A673 (cell line): ENCODE measurements at places on chromosomes 2 and 18.

GRCh38 chr2:23541503-23542229 is 156.7 kb downstream of the KLHL29 start:
- no peak overlapping the region for H3K4me3 ChIP-seq
- peak; percentile 89 for DNase-seq
- H3K27me3 ChIP-seq: no peaks in the 10 kb centered on the region
- H3K36me3 ChIP-seq: no peaks in the 10 kb centered on the region
- H3K27ac ChIP-seq: peak overlapping the region; percentile 72

DNA sequence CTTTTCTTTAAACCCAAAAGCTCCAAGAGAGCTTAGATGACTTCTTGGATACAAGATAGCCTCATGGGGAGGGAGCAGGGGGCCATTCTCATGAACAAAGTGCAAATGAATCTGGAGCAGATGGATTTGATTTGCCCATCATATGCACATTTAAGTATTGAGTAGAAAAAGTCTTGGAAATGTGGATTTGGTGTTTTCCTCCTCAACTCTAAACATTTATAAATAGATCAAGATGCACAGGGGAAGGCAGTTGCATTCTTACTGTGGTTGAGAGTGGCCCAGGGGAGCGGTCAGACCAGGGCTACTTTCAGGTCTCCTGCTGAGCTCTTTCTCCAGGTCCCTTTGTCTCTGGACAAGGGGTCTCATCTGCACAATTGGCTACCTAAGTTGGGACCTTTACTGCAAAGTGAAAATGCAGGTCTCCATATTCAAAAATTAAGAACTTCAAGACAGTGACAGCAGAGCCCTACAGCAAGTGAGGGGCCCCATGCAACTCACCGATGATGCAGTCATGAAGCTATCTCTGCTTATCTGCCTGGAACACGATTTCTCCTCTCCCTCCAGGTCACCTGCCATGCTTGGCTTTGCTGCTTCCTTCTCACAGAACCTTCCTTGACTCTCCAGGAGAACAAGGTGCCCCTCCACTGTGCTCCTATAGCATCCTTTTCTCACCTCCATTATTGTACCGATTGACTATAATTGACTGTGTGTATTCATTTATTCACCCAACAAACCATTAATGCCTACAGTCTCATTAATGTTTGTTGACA is 145.4 kb downstream of the LPIN1 start:
- no peaks in the 10 kb centered on the region for H3K4me1 ChIP-seq
- no peak overlapping the region for H3K4me3 ChIP-seq
- H3K36me3 ChIP-seq: no peaks in the 10 kb centered on the region
- H3K27ac ChIP-seq: no peak overlapping the region

DNA sequence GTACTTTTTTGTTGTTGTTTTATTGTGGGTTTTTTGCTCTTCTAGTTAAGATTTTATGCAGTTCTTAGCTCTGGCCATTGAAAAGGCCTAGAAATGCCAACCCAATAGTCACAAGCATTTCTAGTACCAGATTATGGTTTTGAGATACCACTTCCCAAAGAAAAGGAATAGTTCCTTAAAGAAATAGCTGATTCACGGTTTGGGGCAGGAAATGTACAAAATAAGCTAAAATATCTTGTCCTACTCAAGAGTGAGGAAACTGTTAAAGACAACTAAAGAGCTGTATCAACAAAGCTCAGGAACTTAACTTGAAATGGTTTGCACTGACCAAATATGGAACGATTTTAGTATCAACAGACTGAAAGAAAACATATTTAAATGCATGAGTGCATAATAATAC is 35.4 kb downstream of the PGAP1 start:
- no peak for DNase-seq
- H3K4me1 ChIP-seq: no peaks in the 10 kb centered on the region
- H3K27me3 ChIP-seq: no peaks in the 10 kb centered on the region
- no peak overlapping the region for H3K27ac ChIP-seq

- no peak overlapping the region for H3K27ac ChIP-seq
- no peaks in the 10 kb centered on the region for H3K36me3 ChIP-seq
- H3K4me3 ChIP-seq: no peak overlapping the region
- H3K27me3 ChIP-seq: no peaks in the 10 kb centered on the region
These were observed 624.4 kb downstream of the ADCYAP1 start for GRCh38 chr18:1528964-1529509.

DNA sequence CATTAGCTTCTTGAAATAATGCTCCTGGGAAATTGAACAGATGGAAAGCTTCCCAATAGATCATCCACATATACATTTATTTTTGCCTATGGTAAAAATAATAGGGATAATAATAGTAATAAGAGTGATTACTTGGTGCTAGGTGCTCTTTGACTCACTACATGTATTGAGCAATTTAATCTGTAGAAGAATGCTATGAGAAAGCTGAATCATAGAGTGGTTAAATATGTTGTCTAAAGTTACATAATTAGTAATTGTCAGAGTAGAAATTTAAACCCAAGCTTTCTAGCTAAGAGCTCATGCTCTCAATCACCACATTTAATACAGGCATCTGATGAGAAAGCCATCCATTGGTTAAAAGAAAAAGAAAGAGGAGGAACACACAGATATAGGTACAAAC is 590.5 kb upstream of the SLC8A1 start:
- H3K36me3 ChIP-seq: no peaks in the 10 kb centered on the region
- no peaks in the 10 kb centered on the region for H3K4me1 ChIP-seq
- no peak overlapping the region for H3K4me3 ChIP-seq
- DNase-seq: no peak
- H3K27me3 ChIP-seq: no peaks in the 10 kb centered on the region
- H3K27ac ChIP-seq: no peak overlapping the region

- H3K27me3 ChIP-seq: no peaks in the 10 kb centered on the region
- no peak overlapping the region for H3K4me3 ChIP-seq
- no peaks in the 10 kb centered on the region for H3K36me3 ChIP-seq
- peaks cover 12% of the 10 kb centered on the region for H3K4me1 ChIP-seq
These were observed 55.3 kb upstream of the LAPTM4A start for GRCh38 chr2:20106746-20107145.

GRCh38 chr2:157055660-157056199 is 201.8 kb upstream of the GALNT5 start:
- peaks cover 5% of the 10 kb centered on the region for H3K4me1 ChIP-seq
- no peaks in the 10 kb centered on the region for H3K36me3 ChIP-seq
- H3K27ac ChIP-seq: no peak overlapping the region

DNA sequence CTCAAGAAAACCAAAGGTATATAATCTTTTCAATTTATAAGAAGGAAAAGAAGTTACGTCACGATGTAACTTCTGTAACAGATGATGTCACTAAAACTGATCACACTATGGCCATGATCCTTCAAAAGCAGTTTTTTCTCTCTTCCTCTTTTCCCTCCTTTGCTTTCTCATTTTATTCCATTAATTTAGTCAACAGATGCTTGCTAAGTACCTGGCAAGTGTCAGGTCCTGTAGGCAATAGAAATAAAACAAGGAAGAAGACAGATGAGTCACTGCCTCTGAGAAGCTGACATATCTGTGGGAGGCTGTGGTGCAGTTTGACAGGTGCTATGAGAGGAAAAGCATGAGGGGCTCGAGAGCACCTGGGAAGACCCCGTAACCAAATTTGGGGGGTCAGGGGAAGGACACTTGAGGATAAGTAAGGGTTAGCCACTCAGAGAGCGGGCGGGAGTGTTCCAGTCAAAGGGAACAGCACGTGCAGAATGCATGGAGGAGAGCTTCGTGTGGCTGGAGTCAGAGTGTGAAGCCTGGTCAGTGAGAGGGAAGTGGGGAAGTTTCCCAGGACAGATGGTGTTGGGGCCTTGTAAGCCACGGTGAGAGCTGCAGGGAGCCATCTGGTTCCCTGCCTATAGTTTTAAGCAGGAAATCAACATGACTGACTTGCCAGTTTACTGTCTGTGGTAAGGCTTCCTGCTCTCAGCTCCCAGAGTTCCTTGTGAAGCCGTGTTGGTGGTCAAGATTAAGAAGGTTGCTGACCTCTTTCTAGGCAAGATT is 198.8 kb upstream of the FOSL2 start:
- DNase-seq: no peak
- no peak overlapping the region for H3K4me3 ChIP-seq
- no peaks in the 10 kb centered on the region for H3K4me1 ChIP-seq
- H3K27ac ChIP-seq: no peak overlapping the region
- H3K27me3 ChIP-seq: no peaks in the 10 kb centered on the region
- no peaks in the 10 kb centered on the region for H3K36me3 ChIP-seq

DNA sequence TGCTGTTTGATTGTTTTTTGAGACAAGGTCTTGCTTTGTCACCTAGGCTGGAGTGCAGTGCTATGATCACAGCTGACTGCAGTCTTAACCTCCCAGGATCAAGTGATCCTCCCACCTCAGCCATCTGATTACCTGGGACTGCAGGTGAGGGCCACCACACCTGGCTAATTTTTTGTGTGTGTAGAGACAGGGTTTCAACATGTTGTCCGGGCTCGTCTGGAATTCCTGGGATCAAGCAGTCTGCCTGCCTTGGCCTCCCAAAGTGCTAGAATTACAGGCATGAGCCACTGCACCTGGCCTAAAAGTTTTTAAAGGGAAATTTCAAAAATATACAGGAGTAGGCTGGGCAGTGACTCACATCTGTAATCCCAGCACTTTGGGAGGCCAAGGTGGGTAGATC is 22.4 kb downstream of the CARF start:
- no peaks in the 10 kb centered on the region for H3K36me3 ChIP-seq
- DNase-seq: no peak
- H3K4me1 ChIP-seq: no peaks in the 10 kb centered on the region
- no peaks in the 10 kb centered on the region for H3K27me3 ChIP-seq

GRCh38 chr18:22115573-22115972 is 53.8 kb upstream of the GATA6 start:
- DNase-seq: no peak
- H3K4me1 ChIP-seq: no peaks in the 10 kb centered on the region
- no peaks in the 10 kb centered on the region for H3K27me3 ChIP-seq

DNA sequence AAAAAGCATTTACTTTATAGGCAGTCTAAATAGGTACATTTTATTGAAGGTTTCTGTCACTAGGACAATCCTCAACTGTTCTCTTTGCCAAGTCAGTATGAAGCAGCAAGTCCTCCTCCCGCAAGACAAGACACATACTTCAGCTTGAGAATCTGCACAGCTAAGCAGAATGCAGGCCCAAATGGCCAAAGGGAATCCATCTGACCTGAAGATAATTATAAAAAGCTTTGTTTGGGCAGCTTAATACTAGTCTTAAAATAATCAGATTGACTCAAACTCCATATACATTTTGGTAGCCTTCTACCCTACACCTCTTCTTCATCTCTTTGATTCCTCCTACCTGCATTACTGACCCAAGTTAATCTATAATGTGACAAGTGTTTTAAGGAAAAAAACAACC is 1.8 kb downstream of the LANCL1 start:
- no peak overlapping the region for H3K27ac ChIP-seq
- H3K27me3 ChIP-seq: no peaks in the 10 kb centered on the region

GRCh38 chr2:219423652-219424377 is 5.6 kb downstream of the DES start:
- no peaks in the 10 kb centered on the region for H3K36me3 ChIP-seq
- no peaks in the 10 kb centered on the region for H3K27me3 ChIP-seq
- no peaks in the 10 kb centered on the region for H3K4me1 ChIP-seq
- no peak overlapping the region for H3K4me3 ChIP-seq

DNA sequence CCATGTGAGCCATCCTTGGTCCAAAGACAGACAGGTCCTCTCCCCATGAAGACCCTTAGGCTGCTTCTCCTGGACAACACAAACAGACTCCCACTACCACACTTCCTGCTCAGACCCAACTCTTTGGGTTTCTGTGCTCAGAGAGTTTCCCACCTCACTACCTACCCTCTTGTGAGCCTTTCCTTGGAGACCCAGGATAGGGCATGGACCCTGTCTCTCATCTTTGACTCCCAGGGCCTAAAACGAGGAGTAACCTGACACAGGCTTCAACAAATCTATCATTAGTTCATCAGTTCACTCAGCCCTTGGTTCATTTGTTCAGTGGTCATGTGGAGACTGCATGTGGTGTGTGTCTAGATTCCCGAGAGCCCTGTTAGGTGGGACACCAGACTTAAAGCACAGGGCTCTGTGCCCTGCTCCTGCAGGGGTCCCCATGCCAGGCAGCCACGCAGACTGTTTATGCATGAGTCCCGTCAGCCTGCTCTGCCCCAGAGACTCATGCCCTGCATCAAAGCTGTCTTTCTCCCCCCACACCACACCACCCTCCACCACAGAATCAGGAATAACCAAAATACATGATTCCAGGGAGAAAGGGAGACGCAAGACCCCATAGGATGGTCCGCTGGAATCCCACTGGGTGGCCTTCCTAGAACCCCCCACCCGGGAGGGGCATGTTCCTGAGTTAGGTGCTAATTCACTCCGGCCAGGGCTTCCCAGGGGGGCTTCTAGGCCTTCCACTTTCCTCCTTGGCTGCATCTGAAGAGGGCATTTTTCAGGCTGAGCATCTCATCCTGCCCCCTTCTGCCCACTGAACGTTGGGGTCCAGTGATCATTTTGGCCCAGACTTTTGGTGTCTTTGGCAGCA is 100.2 kb upstream of the TEX51 start:
- no peak overlapping the region for H3K27ac ChIP-seq
- no peak for DNase-seq
- H3K4me1 ChIP-seq: no peaks in the 10 kb centered on the region
- H3K4me3 ChIP-seq: no peak overlapping the region
- H3K36me3 ChIP-seq: no peaks in the 10 kb centered on the region
- H3K27me3 ChIP-seq: peaks cover 7% of the 10 kb centered on the region

DNA sequence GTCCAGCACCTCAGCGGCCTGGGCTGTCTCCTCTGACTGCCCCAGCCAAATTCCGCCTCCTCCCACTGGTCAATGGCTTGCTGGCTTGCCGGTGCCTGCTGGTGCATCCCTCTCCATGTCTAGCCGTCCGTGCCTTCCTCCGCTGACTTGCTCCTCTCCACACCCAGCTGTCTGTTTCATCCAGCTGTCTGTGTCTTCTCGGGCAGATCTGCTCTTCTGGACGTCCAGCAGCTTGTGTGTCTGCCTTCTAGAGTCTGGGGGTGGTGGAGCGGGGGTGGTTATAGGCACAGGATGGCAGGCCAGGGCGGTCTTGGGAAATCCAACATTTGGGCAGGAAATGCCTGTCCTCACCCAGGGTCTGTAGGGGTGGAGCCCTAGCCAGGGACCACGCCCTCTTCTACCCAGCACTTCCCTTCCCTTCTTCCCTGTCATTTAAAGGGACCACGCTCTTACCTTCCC is 369.2 kb downstream of the GALNT13 start:
- no peaks in the 10 kb centered on the region for H3K36me3 ChIP-seq
- no peaks in the 10 kb centered on the region for H3K4me1 ChIP-seq
- DNase-seq: peak; percentile 7
- no peaks in the 10 kb centered on the region for H3K27me3 ChIP-seq

DNA sequence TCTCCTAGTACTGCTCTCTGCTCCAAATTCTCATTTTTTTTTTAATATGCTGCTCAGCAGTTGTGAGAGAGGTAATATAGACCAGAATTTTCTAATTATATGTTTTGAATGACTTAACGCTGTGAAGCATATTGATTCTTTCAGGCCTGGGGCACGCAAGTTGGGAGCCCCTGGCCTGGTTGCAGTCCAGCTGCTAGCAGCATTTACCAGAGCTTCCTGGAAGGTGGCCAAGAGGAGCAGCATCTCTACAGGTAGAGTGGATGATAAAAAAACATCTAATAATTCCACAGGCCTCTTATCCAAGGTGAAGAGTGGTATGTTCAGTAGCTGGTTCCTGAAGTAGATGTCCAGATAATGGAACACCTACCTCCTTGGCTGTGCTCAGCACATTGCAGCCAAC is 7.3 kb upstream of the UGP2 start:
- H3K27ac ChIP-seq: no peak overlapping the region
- H3K4me1 ChIP-seq: no peaks in the 10 kb centered on the region
- no peak for DNase-seq
- no peaks in the 10 kb centered on the region for H3K36me3 ChIP-seq

- DNase-seq: no peak
- no peaks in the 10 kb centered on the region for H3K27me3 ChIP-seq
- no peaks in the 10 kb centered on the region for H3K4me1 ChIP-seq
- H3K27ac ChIP-seq: no peak overlapping the region
- H3K4me3 ChIP-seq: no peak overlapping the region
- H3K36me3 ChIP-seq: no peaks in the 10 kb centered on the region
These were observed 7.9 kb downstream of the IL1RN start for GRCh38 chr2:113135317-113135716.
